Hindlimb muscle (tissue), 1 donor: ENCODE measurements at places on chromosomes 1 and 21. TPM values are rescaled to one million over a fixed set of nuclear protein-coding genes. Genes with fewer than 3 reads are reported as not detected.
A peak's percentile ranks its signal among the peaks of the same experiment; 100 is the strongest.

The CCDC30 gene
- 2.5 TPM for polyA plus RNA-seq

The NOC2L gene
- polyA plus RNA-seq = 48.2 TPM

The ST6GALNAC5 gene
- 1.9 TPM for polyA plus RNA-seq

The ATPAF1 gene
- 51.7 TPM for polyA plus RNA-seq

The CYP4A11 gene
- 0.22 TPM for polyA plus RNA-seq

The DNAJC6 gene
- 0.56 TPM for polyA plus RNA-seq

The BATF3 gene
- 2.2 TPM for polyA plus RNA-seq

The TNFRSF18 gene
- polyA plus RNA-seq = 4.1 TPM

The DNAJC28 gene
- polyA plus RNA-seq = 2.1 TPM

The LSM10 gene
- polyA plus RNA-seq = 23.5 TPM

The MAEL gene
- polyA plus RNA-seq = 0.99 TPM

The PTPRC gene
- 6.9 TPM for polyA plus RNA-seq

DNA sequence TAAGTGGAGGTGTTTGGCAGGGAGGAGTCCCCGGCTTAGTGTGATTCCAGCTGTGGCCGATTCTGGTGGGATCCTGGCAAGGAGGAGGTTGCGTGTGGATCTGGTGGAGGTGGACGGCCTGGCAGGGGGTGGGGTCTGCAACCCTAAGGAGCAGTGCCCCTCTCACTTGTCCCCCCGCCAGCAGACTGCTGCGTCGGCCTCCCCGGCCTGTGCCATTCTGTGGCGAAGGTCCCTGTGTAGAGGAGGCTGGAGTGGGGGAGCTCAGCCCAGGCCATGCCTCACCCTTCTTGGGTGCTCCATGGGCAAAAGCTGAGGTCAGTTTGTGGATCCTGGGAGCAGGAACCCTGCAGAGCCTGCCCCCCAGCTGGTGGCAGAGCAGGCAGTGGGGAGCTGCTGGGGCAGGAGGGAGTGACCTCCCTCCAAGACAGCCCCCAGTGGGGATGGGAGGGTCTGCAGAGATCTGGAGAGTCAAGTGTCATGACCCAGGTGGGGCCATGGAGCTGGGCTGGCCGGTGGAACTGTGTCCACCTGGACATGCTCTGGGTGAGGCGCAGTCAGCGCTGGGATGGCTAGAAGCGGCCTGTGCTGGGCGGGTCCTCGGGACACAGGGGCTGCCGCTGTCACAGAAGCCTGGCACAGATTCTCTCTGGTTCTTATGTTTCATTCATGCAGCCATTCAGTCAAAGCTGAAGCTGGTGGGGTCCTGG is 5.3 kb downstream of the MIB2 start:
- DNase-seq = no peak

- DNase-seq = no peak
These were observed 40.9 kb downstream of the FCRL3 start for GRCh38 chr1:157659576-157660247.

- no peak for DNase-seq
These were observed 18.8 kb downstream of the TNFRSF25 start for GRCh38 chr1:6447016-6447817.

GRCh38 chr1:48077795-48078222 is 80.6 kb upstream of the TRABD2B start:
- DNase-seq = no peak

GRCh38 chr1:99328171-99328570 is 63.9 kb downstream of the PLPPR4 start:
- no peak for DNase-seq

DNA sequence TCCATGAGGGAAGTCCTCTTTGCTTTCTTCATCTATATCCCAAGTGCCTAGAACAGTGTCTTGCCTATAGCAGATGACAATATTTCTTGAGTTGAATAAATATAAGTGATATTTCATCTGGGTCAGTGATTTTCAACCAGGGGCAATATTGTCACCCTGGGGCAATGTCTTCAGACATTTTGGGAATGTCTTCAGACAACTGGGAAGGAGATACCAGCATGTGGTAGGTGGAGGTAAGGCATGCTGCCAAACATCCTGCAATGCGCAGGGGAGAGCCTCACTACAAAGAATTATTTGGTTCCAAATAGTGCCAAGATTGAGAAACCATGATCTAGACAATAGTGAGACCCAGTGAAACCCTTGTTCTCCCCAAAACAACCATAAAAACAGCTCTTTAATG is 54.7 kb downstream of the C1orf94 start:
- no peak for DNase-seq

- DNase-seq = no peak
These were observed 69.9 kb upstream of the ADGRL2 start for GRCh38 chr1:81730881-81731280.

DNA sequence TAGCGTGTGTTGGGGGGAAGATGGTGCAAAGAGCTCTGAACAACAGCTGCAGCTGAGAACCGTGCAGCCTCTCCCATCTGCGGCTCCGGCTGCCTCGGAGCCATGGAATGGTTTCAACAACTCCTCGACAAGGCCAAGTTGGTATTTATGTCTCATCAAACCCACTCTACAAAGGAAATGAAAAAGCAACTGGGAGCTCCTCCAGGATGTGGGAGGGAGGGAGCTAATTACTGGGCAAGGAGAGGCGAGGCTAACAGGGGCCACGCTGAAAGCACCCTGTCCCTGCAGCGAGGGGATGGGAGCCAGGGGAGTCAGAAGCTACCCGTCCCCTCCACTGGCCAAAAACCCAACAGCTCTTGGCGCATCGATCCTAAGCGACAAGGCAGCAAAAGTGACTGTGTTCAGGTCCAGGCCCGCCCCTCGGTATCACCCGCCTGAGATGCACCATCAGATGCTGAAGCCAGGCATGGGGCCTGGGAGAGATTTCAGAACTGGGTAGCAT is 63.1 kb downstream of the ACOT7 start:
- peak; percentile 59 for DNase-seq

DNA sequence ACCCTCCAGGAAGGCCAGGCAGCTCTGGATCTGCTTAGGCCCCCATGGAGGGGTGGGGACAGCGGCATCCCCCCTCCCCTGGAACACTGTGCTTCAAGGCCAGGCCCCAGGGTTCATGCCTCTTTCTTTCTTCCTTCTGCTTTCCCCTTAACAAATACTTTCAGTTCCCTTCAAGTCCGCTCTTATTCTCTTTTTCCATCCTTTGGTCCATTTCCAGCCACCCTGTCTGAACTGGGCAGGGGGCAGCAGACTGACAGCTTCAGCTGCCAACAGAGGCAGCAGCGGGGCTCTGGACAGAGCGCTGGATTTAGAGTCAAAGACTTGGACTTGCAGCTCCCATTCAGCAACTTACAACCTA is 1.1 kb upstream of the CD244 start:
- peak; percentile 12 for DNase-seq

DNA sequence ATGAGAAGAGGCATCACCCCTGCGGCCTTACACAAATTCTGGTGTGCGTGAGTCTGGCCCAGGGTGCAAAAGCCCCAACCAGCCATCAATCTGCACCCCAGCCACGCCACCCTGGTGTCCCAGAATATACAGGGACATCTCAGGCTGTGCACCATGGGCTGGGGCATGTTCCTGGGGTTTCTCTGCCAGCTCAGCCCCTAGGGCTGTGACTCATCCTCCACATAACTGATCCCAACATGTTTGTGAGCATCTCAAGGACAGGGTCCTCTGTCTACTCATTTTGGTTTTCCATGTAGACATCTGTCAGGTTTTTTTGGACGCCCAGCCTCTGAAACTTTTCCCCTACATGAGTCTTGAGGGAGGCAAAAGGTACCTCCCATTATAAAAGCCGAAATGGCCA is 511 bp downstream of the ZNF683 start:
- no peak for DNase-seq

- DNase-seq = no peak
These were observed 22.9 kb downstream of the TSHB start for GRCh38 chr1:115052454-115053083.

DNA sequence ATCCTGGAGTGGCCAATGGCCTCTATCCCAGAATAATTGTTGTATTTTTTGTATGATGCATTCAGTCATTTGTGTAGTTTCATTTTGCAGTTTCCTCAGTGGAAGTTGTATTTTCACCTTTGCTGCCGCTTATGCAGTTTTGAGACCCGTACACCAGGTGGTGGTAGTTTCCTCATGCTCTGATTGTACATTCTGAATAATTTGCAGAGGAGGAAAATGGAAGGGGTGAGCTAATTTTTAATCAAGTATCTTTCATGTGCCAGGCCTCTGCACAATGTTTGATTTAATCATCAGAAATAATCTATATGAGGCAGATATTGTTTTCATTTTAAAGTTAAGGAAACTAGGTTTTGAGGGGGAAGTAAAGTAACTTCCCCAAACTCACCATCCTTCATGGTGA is 29.5 kb downstream of the HLX start:
- no peak for DNase-seq

GRCh38 chr21:28614791-28615190 is 377.9 kb downstream of the LTN1 start:
- DNase-seq = no peak

- DNase-seq = peak; percentile 83
These were observed 2.1 kb downstream of the ADGRL2 start for GRCh38 chr1:81802707-81803430.

DNA sequence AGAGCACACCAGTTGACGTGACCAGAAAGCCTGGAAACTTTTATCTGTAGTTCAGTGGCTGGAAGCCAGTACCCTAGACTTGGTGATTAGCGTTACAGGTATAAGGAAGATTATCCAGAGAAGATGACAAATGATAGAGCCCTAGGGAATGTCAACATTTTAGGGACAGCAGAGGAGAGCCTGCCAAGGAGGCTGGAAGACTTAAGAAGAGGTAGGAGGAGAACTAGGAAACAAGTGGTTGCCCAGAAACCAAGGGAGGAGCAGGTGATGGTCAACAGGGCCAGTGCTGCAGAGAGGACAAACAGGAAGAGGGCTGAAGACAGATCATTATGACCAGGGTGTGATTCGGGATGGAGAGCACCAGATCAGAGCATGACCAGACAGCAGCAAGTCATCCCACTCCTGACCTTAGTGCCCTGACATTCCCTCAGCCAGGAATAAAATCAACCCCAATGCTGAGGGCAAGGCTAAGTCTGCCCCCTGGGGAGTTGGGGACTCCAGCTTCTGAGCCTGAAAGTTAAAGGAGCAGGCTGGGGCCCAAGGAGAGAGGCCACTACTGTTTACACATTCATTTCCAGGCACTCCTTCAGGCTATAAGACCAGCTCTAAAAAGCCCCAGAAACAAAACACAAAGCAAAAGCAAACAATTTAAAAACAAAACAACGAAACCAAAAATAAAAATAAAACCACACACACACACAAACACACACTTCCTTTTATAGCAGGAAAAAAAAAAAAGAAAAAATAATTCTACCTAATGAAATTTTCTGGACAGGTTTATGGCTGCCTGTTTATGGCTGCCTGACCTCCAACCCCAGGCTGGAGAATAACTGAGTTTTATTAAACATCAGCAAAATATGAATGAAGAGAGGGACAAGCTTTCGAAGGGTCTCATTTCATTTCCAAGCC is 48.6 kb upstream of the LRRC52 start:
- DNase-seq = no peak

DNA sequence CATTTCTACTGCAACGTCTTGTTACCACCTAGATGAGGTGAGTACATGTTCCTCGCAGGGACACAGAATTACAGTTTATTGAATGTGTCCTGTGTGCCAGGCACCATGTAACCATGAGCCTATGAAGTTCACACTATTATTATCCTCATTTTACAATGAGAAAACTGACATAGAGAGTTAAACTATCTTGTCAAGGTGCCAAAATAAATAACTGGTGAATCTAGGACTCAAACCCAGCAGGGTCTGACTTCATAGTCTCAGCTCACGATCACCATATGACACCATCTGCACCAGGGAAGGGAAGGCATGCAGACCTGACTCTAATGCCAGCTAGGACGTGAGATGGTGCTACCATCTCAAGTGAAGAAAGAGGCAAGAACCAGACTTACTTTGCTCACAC is 2.4 kb downstream of the SELE start:
- no peak for DNase-seq

- DNase-seq = peak; percentile 73
These were observed 24.4 kb downstream of the SNAP47 start for GRCh38 chr1:227759341-227760300.

- DNase-seq = no peak
These were observed 31.1 kb downstream of the YY1AP1 start for GRCh38 chr1:155657463-155657862.

DNA sequence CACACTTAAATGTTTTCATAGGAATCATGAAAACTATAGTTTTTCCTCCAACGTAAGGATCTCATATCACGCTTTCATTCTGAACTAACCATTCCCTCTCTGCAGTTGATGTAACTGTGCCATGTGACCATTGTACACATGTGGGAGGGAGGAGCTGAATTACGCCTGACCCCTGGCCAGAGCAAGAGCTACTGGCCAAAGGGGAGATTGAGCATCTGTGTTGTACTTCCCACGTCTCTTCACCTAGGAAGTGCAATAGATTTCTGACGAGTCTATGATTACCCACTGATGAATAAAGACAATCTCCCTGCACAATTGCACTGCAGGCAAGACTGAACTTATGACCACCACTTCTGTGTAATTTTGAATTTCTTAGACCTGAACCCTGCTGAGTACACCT is 24.0 kb downstream of the PTPRC start:
- DNase-seq = no peak
